Muscle of arm (tissue), 14 donors: ENCODE measurements at places on chromosomes 7 and 10.

- DNase-seq: no peak
These were observed 6.5 kb downstream of the HIPK2 start for GRCh38 chr7:139771001-139771956.

- DNase-seq: no peak
These were observed 55.2 kb downstream of the PWWP2B start for GRCh38 chr10:132452216-132452650.

- no peak for DNase-seq
These were observed 1.3 kb downstream of the ANXA11 start for GRCh38 chr10:80203835-80204676.

DNA sequence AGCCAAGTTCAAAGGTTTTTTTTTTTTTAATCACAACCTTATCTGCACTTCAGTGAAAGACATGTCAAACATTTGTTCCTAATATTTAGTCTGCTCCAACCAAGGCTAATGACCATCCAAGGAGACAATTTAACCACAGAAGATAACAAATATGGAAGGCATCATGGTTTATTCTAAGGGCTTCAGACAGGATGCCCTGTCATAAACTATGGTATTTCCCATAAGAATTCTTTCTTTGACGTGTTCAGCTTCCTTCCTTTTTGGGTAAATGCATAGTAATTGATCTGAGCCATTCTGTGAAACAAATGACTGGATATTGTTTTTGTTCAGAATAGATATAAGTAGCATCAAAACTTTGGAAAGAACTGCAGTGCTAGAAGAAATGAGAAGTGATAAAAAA lies 326.5 kb upstream of the AOAH start:
- no peak for DNase-seq

DNA sequence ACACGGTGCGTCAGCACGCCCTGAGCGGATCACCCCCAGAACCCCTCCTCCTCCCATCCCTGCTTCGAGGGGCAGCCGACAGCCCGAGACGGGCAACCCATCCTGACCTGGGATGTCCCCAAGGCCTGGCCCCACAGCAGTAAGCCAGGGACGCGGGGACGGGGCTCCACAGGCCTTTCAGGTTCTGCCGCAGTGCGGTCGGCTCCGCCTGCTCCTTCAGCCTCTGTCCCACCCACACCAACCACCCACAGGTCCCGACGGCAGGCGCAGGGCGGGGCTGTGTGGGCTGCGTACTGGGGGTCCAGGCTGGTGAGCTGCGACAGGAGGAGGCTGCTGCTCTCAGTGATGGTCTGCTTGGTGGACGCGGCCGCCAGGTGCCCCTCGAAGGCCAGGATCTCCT lies 16.7 kb downstream of the INTS1 start:
- no peak for DNase-seq

GRCh38 chr7:48611993-48612392 lies 312.4 kb upstream of the CDC14C start:
- DNase-seq: no peak

DNA sequence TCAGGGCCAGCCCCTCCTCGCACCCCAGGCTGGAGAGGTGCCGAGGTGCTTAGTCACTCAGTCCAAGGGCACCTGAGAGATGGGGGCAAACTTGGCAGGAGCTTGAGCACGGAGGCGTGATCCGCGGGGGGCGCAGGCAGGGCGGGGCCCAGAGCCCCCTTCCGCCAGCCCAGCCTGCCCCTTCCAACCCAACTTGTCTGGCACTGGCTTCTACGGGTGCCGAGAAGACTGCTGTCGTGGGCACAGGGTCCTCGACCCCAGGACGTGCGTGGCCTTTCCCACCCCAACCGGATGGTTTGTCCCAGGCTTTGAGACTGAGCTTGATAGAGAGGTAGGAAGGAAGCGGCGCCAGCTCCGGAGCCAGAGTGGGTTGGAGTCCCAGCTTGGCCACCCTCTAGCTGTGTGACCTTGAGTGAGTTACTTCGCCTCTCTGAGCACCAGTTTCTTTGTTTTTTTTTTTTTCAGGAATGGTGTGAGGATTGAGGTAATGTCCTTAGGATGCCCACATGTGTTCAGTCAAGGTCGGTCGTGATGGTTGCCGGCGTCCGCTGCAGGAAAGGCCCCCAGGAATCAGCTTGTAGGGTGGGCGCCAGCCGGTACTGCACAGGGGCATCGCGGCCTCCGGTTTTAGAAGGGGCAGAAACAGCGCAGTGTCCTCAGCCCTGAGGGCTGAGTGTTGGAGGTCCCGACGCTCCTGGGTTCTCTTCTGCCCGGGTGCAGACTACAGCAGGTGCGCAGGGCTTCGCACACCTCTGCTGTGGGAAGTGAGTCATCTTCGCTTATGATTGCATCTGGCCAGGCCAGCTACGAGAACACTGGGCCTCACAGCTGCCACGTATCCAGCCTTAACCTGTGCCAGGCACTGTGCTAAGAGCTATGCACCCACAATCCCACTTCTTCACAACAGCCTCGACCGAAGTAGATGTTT lies 28.6 kb upstream of the VAX1 start:
- DNase-seq: no peak

GRCh38 chr7:116528008-116528789 lies 3.4 kb downstream of the CAV1 start:
- no peak for DNase-seq

GRCh38 chr7:23353172-23353571 lies 54.0 kb downstream of the MALSU1 start:
- no peak for DNase-seq

DNA sequence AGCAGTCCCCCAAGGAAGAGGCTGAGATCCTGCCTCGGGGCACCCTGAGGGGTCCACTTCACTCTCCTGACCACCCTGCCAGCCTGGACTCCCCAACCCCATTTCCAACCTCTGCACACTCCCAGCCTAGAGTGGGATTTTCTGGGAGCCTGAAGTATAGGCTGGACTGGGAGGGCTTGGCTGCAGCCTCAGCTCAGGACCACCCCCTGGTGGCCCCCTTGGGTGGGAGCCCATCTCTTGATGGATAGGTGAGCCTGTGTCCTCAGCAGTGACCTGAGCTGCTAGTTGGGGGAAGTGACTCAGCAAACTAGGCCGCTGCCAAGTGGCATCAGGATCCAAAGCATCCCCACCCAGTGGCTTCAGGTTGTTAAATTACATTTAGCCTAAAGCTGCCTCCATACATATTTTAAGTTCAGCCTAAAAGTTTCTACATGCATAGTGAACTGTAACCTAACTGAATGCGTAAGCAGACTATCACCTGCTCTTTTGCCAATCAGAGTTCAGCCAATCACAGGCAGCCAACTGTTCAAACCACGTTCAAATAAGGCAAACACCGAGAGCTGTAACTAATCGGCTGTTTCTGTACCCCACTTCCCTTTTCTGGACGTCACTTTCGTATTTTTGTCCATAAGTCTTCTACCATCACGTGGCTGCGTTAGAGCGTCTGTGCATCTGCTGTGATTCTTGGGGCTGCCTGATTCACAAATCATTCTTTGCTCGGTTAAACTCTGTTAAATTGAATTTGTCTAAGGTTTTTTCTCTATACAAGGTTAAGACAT lies 144.0 kb downstream of the PLPP4 start:
- no peak for DNase-seq

DNA sequence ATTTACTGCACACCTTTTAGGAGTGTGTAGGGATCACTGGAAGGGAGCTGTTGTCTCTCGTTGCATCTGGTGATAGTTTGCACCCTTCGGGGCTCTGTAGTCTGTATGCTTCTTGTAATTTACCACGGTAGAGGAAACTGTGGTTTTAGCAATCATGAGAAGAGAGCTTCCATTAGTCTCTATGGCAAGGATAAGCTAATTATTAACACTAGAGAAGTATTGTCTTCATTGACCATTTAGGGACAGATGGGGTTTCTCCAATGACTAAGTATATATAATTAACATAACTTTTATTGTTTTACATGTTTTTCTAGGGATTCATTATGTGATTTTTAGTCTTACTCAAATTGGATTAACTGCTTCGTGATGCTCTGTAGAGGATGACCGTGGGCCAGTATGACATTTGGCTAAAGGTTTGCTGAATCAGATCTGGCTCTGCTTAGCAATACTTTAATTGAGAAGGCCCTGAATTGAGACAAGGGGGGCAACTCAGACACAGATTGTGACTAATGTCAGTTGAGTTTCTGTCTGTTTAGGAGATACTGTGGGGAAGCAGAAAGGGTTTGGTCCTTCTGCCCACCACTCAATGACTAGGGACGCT lies 8.7 kb downstream of the SLC18A2 start:
- DNase-seq: no peak

- DNase-seq: peak; percentile 89
These were observed 141.9 kb upstream of the MKI67 start for GRCh38 chr10:128268015-128268722.

DNA sequence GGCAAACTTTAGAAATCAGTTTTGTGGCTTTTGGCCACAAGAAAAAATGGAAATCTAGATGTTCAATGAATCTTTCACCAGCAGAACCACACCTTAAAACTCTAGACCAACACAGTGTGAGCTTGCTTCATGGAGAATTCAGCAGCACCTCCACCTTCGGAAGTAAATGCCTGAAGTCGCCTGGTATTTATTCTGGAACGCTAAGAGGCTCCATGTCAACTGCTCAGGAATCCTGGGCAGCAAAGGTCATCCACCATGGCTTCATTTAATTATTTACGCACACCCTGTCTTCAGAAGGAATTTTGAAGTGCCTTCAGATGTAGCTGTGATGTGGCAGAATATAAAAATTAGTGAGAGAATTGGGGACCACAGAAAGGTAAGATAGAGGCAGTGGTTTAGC lies 167.7 kb downstream of the GFRA1 start:
- no peak for DNase-seq

DNA sequence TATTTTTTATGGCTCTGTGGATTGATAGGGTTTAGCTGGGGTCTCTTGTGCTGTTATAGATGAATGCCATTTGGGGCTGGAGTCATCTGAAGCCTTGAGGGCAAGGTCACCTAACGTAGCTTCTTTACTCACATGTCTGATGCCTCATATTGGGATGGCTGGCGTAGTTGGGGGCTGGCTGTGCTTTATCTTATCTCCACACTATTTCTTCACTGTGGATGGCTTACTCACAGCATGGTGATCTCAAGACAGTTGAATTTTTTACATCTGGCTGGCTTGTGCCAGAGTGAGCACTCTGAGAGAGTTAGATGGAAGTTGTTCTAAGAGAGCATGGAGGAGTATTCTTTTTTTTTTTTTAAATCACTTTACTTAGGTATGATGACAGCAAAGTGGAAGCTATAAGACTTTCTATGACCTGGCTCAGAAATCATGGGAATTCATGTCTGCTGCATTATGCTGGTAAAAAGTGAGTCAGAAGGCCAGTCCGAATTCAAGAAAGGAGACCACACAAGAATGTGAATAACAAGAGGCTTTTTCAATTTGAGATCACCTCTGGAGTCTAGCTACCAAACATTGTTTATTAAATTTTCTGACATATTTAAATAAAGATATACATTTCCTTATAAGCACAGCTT lies 252.4 kb upstream of the TPK1 start:
- DNase-seq: no peak

- DNase-seq: no peak
These were observed 44.9 kb upstream of the IL6 start for GRCh38 chr7:22681852-22682657.

GRCh38 chr10:11337516-11337915 lies 273.9 kb downstream of the USP6NL start:
- no peak for DNase-seq

- DNase-seq: no peak
These were observed 2.4 kb upstream of the CRPPA start for GRCh38 chr7:16423761-16424160.

- no peak for DNase-seq
These were observed 1270.2 kb upstream of the SORCS1 start for GRCh38 chr10:108434559-108435252.

DNA sequence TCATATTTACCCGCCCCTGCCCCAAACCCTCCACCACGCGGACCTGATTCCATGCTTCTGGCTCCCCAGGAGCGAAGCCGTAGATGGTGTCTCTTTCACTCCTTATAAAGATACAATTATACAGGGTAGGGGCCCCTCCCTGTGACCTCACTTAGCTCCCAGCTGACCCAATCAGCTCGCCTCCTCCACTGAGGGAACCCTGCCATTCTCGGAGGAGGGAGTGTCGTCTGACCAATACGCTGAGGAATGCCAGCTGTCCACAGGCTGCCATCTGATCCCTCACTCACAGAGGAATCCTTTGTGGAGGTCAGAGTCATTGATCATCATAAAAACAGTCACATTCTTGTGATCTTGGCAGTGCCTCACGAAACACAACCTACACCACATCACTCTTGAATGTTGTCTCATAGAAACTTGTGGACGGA lies 67.5 kb upstream of the INSIG1 start:
- peak; percentile 39 for DNase-seq

DNA sequence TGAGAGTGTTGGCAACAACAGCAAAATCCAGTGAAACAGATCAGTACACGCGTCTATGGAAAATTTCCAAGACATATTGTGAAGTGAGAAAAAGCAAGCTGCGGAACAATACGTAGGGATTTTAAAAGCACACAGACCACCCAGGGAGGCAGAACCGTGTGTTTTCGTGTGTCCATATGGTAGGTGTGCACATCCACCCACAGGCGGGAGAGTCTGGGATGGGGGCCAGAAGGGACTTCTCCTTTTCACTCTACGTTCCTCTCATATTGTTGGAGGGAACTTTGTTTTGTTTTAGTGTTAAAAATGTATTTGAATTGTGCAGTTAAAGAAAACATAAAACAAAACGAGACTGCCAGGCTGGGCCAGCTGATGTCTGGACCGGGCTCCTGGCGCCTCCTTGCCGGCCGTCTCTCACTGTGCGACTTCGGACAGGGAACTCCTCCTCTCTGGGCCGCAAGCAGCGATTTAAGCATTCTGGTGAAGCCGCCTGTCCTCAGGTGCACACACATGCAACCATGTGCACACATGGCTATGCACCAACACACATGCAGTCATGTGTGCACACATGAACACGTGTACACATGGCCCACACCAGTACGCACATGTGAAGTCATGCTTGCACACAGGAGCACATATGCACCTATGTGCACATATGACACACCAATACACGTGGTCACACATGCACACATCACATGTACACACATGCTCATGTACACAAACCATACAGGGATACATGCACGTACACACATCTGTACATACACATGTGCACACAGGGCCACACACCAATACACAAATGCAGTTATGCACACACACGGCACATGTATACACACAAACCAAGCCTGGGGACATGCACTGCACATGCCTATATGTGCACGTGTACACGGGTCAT lies 141.1 kb downstream of the ELFN1 start:
- DNase-seq: peak; percentile 54
